ENCODE measurements at places on chromosomes 3 and 15.

- no peaks in the 10 kb centered on the region for H3K36me3 ChIP-seq
- no peak for DNase-seq
- no peaks in the 10 kb centered on the region for H3K27me3 ChIP-seq
- H3K27ac ChIP-seq: no peak overlapping the region
- no peak overlapping the region for H3K4me3 ChIP-seq
Measured at GRCh38 chr15:46280762-46281542, 646.1 kb downstream of the SQOR start.

DNA sequence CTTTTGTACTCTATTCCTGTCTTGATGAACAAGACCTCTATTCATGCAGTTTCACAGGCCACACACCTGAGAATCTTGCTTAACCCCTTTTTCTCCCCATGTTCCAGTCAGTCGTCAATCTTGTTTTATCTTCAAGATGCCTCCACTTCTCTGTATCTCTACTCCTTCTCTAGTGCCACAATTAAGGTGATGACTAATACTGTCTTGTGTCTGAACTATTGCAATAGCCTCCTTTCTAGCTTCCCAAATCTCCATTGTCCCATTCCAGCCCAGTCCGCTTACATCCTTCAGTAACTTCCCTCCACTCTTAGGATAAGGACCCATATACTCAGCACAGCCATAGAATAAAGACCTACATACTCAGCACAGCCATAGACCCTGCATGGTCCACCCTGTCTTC, 24.7 kb downstream of the CHST14 start:
- no peaks in the 10 kb centered on the region for H3K4me1 ChIP-seq
- H3K4me3 ChIP-seq: no peak overlapping the region
- H3K36me3 ChIP-seq: no peaks in the 10 kb centered on the region

DNA sequence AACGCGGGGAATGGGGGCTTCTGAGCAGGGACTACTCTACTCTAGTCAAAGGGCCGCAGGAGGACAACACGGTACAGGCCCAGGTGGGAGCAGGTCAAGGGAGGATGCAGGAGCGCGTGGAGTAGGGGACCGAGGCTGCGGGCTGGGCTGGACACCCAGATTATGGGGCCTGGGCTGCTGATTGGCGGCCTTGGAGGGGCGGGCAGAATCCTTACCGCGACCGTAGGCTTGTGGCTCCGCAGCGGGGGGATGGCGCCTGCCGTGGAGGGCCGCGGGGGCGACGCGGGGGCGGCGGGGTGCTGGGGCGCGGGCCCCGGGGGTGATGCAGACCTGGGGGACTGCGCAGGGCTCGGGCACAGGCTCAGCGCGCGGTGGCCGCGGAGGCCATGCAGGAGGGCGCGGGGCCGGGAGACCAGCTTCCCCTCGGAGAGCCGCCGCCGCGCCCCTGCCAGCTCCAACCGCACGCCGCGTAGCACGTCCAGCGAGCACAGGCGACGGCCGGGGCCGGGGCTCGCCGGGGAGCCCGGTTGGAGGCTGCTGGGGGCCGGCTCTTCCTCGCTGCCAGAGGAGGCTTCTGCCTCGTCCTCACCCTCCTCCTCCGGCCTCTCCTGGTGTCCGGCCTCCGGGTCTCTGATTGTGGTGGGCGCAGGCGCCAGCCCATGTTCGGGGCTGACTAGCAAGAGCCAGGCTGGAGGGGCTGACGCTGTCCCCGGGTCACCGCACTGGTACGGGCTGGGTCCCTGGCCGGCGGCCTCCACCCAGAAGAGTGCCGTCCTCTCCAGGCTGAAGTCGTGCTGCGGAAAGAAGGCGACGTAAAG, 12.9 kb downstream of the UBAP1L start:
- H3K4me1 ChIP-seq: no peaks in the 10 kb centered on the region
- no peak overlapping the region for H3K4me3 ChIP-seq
- no peak for DNase-seq
- H3K27ac ChIP-seq: no peak overlapping the region

DNA sequence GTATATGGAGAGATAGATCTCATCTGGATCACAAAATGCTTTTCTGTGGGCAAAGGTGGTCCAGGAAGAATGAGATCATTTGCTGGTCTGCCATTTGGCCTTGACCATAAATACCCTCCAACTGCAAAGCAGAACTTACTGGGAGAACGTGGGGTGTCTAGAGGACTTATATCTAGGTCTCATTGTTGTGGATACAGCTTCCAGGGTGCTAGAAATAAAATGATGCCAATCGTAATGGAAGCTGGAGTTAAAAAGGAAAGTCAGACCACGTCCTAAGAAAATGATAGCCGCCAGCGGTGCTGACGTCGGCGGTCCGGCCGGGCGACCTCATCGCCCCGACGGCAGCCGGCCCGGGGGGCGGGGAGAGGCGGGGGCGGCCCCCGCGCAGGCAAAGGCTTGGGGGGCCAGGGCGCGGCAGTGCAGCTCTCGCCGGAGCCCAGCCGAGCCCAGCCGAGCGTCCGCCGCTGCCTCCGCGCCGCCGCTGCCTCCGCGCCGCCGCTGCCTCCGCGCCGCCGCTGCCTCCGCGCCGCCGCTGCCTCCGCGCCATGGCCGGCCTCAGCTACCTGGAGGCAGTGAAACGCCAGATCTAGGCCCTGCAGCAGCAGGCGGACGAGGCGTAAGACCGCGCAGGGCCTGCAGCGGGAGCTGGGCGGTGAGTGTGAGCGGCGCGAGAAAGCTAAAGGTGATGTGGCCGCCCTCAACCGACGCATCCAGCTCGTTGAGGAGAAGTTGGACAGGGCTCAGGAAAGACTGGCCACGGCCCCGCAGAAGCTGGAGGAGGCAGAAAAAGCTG, 89.5 kb downstream of the EOMES start:
- H3K36me3 ChIP-seq: no peaks in the 10 kb centered on the region
- H3K27ac ChIP-seq: peak overlapping the region; percentile 84
- peak; percentile 66 for DNase-seq
- peaks cover 8% of the 10 kb centered on the region for H3K4me1 ChIP-seq
- no peaks in the 10 kb centered on the region for H3K27me3 ChIP-seq
- H3K4me3 ChIP-seq: peak overlapping the region; percentile 64

DNA sequence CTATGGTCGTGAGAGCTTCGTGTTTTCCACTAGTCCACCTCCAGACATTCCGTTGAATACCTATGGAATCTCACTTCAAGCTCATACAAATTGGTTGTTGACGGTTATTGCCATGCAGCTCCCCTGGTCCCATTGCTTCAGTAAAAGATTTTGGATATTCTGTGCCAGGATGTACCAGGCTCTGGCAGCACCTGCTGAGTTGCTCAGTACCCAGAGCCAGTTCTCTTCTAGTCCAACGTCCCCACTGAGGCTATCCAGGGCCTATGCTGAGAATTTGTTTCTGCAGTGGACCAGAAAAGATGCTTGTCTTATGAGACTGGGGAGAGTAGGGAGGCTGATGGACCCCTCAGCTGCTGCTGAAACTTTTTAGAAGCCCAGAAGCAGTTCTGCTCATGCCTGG, 278.9 kb downstream of the FEZF2 start:
- no peaks in the 10 kb centered on the region for H3K36me3 ChIP-seq
- no peak overlapping the region for H3K27ac ChIP-seq
- no peak overlapping the region for H3K4me3 ChIP-seq
- H3K4me1 ChIP-seq: no peaks in the 10 kb centered on the region
- no peaks in the 10 kb centered on the region for H3K27me3 ChIP-seq

GRCh38 chr15:53962646-53963561, 15.3 kb upstream of the UNC13C start:
- peak; percentile 49 for DNase-seq
- no peaks in the 10 kb centered on the region for H3K4me1 ChIP-seq
- no peaks in the 10 kb centered on the region for H3K27me3 ChIP-seq

GRCh38 chr3:115699706-115700105, 76.4 kb downstream of the GAP43 start:
- H3K27me3 ChIP-seq: no peaks in the 10 kb centered on the region
- H3K36me3 ChIP-seq: no peaks in the 10 kb centered on the region
- no peak for DNase-seq
- H3K27ac ChIP-seq: no peak overlapping the region
- no peak overlapping the region for H3K4me3 ChIP-seq

- no peaks in the 10 kb centered on the region for H3K4me1 ChIP-seq
- H3K36me3 ChIP-seq: no peaks in the 10 kb centered on the region
- H3K4me3 ChIP-seq: no peak overlapping the region
- DNase-seq: no peak
- H3K27ac ChIP-seq: no peak overlapping the region
Measured at GRCh38 chr3:40843851-40844548, 319.2 kb downstream of the ZNF621 start.

DNA sequence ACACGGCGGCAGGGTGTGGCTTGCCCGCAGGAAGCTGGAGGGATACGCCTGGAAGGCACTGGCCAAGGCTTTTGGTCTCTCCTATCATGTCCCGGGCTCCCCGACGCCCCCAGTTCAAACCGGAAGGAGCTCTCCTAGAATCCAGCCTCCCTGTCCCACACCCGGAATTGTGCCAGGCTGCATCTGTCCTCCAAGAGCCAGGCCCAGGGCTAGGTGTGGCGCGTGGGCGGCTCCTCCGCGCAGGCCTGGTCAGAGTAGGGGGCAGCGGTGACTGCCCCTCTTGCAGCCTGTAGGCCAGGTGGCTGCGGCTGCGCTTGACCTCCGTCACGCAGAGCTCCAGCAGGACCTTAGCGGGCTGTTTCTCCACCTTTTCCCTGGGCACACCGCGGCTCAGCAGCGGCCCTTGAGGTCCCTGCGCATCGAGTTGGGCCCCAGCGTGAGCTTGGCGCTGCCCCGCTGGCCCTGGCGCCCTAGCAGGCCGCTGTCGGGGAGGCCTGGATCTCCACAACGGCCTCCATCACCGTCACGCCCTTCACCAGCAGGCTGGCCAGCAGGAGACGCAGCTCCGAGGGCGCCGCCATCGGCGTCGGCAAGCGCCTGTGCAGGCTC, 15.9 kb upstream of the SIAH2 start:
- H3K27me3 ChIP-seq: no peaks in the 10 kb centered on the region
- no peak overlapping the region for H3K27ac ChIP-seq
- no peak overlapping the region for H3K4me3 ChIP-seq

All from lower lobe of right lung (tissue), 2 donors.